Activated CD4-positive, alpha-beta T cell treated with anti-CD3 and anti-CD28 coated beads for 36 hours (primary cell): ENCODE measurements at places on chromosomes 1 and 21. TPM values are rescaled to one million over a fixed set of nuclear protein-coding genes. Genes with fewer than 3 reads are reported as not detected.

CEP104 gene
- 33.6 TPM for total RNA-seq

COL16A1 gene
- total RNA-seq = 0.09 TPM

DNA sequence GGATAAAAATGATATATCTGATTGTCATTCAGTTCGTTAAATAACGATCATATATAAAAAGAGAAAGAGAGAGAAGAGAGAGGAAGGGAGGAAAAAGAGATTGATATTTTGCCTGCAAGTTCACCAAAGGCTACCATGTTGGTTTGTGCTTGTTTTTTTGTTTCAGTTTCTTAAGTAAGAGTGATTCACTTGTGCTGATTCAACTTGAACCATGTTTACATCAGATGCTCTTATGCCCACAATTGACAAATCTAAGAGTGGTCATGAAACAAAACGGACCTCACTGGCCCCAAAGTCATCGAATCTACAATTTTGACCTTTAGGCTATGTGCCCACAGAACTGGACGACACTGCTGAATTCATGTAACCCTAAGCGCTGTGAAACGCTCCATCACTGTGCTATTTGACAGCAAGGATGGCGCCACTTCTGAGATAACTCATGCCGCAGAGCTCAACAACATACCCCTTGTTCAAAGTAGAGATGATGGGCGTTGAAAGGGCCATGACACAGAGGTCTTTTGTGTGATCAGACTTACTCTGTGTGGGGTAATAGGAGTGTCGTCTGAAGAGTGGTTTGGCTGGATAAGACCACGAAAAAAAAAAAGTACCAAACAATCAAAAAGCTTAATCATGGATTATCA is 481.4 kb downstream of the SETD4 start:
- peak; percentile 45 for DNase-seq

DNA sequence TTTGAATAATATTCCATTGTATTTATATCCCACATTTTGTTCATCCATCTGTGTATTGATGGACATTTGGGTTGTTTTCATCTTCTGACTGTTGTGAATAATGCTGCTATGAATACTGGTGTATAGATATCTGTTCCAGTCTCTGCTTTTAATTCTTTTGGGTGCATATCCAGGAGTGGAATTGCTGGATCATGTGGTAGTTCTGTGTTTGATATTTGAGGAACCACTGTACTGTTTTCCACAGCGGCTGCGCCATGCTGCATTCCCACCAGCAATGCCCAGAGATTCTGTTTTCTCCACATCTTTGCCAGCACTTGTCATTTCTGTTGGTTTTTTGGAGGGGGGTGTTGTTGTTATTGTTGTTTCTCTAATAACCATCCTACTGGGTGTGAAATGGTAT is 131.6 kb upstream of the KIF26B start:
- no peak for DNase-seq
